ENCODE measurements at places on chromosomes 11 and 22.

GRCh38 chr11:69595805-69596665 lies 44.9 kb upstream of the CCND1 start:
- DNase-seq: no peak

GRCh38 chr11:73384125-73384441 lies 7.9 kb downstream of the RELT start:
- no peak for DNase-seq

GRCh38 chr11:68896171-68896959 lies 7.3 kb downstream of the MRPL21 start:
- no peak for DNase-seq

- DNase-seq: no peak
Observed at GRCh38 chr11:75591966-75592365, 29.9 kb downstream of the SERPINH1 start.

- DNase-seq: no peak
Observed at GRCh38 chr11:64407221-64407620, 48.3 kb downstream of the RPS6KA4 start.

GRCh38 chr11:77353131-77353530 lies 51.6 kb upstream of the GDPD4 start:
- no peak for DNase-seq

DNA sequence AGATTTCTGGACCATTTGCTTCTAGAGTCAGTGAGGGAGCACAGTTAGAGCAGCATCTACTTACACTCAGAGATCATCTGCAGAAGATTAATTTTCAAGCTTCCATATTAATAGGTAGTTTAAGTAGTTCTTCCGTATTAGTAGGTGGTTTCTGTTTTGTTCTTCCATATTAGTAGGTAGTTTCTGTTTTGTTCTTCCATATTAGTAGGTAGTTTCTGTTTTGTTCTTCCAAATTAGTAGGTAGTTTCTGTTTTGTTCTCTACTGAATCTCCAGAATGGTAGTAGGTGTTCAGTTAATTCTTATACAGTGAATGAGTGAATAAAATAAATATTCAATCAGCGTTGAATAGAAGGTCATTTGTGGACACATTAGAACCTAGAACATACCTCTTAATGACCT lies 175.7 kb downstream of the TMEM135 start:
- no peak for DNase-seq

DNA sequence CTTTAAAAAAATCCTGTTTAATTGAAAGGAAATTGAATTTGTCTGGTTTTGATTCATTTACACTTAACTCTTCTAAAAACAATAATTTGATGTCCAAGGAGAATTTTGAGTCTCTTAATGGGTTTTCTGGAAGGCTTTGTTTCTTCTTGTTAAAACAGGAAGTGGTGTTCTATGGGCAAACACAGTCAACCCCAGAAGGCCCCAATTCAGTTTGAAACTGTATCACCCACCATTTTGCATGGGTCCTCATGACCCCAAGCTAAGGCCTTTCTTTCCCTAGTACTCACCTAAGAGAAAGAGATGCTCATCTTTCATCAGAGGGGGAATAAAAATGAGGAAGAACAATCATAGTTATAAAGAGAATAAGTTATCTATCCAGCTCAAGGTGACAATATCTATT lies 10.6 kb downstream of the FLI1 start:
- no peak for DNase-seq

- DNase-seq: no peak
Observed at GRCh38 chr11:126133901-126134300, 71.2 kb upstream of the CDON start.

DNA sequence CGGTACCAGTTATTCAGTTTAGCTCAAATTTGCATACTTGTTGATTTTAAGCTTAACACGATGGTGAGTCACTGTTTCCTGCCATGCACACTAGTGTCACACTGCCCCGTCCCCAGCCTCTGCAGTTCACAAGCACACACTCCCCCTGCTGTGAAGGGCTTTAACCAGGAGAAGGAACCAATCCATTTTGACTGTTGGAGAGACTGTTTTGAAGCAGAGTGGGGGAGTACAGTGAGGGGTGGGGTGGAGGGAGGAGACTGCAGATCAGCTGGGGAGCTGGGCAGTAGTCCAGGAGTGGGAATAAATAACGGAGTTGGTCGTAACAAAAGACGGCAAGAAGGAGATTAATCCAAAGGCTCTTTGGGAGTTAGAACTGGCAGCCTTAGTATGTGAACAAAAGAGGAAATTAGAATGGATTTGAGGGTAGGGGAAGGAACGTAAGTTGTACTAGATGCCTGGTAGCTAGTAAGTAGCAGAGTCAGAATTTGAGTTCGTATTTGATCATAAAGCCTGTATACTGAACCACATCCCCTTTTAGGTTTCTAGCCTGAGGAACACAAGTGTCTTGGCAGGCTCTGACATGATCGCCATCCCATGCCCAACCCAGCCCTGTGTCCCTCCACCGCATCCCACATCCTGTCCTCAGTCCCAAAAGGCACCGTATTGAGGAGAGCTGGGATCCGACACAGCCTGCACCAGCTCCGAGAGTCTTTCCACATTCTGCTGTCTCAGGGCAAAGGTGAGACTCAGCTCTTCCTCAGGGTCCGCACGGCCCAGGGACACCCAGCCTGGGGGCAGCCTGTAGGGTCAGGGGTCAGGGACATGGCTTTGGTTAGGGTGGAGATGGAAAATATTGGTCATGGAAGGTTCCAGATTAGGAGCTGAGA lies 862 bp downstream of the TPP1 start:
- DNase-seq: peak; percentile 84

DNA sequence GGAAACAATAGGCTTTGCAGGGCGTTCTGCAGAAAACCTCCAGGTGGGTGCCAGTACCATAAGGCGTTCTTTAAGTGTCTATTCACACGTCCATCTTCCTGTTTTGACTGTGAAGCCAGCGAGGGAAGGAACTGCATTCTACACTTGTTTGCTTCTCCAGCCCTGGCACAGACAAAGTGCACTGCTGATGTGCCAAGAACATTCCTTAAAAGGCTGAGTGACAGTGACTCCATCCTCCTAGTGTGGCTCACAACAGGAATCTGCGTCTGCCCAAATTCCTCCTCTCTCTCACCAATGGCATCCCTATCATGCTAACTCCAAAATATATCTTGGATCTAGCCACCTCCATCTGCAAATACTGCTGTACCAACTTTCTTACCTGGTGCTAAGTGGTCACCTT lies 407.4 kb upstream of the SYN3 start:
- DNase-seq: no peak

- no peak for DNase-seq
Observed at GRCh38 chr22:17707526-17707925, 66.7 kb downstream of the BID start.

- DNase-seq: no peak
Observed at GRCh38 chr22:45270095-45271020, 14.4 kb upstream of the UPK3A start.

- DNase-seq: peak; percentile 23
Observed at GRCh38 chr11:116890193-116890592, 52.8 kb upstream of the APOA1 start.

DNA sequence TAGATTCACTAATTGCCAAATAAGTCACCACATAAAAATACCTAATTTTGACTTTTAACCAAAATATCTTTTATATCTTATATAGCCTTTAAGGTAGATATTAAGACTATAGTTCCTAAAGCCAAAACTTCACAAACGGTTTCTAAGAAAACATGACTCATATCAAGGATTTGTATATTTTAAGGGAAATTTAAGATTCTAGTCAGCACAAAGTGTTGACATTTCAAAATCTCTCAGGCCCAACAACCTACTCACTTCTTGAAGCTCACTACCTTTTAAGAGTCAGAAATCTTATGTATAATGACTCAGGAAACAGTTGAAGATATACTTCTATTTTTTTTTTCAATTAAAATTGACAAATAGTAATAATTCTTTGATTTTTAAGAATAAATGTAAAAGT lies 221.9 kb downstream of the SBF2 start:
- DNase-seq: no peak

DNA sequence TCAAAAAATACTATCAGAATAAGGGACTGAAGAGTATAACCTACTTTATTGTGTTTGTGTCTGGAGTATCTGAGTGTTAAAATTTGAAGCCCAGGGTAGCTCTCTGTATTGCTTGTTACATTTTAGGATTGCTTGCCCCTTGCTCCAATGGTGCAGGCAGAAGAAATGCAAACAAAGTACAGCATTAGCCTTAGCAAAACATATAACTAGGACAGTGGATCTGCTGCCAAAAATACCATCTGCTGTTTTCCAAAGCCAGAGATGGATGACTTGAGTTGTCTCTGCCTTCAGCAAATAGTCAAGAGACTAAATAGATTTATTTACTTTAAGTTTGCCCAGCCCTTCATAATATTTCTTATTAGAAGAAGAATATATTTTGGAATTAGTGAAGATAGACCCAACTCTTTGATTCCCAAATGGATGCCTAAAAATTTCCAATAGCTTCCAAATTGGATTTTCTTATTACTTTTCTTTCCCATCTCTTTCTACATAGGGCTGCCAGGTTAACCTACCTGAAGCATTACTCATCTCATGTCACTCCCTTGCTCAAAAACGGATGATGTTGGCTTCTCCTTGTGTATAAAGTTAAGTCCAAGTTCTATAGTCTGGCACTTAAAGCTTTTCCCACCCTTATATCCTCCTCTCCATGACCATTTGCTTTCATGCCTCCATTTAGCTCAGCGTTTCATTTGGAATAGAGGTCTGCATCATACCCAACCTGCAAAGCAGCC lies 66.3 kb downstream of the LDLRAD3 start:
- no peak for DNase-seq

DNA sequence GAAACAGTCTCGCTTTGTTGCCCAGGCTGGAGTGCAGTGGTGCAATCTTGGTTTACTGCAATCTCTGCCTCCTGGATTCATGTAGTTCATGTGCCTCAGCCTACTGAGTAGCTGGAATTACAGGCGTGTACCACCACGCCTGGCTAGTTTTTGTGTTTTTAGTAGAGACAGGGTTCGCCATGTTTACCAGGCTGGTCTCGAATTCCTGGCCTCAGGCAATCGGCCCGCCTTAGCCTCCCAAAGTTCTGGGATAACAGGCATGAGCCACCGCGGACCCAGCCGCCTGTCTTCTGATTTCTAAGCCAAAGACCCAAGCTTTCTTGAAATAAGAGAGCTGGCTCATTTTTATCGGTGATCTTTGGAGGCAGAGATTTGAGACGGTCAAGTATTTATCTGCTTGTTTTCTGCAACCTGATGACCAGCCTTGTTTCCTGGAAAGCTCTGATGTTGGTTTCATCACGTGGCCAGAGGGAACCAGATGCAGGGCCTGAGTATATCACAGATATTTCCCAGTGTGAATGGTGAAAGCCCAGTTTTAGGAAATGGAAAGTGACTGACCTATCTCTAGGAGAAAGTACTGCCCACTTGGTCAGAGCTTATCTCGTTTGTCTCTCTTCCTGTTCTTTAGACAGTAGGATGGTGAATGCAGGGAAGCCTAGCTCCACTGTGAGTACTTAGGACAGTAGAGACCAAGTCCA lies 5.7 kb upstream of the SIDT2 start:
- DNase-seq: no peak

- DNase-seq: no peak
Observed at GRCh38 chr11:109018639-109019038, 353.8 kb downstream of the DDX10 start.

- no peak for DNase-seq
Observed at GRCh38 chr11:75402002-75402773, 2.9 kb downstream of the RPS3 start.

DNA sequence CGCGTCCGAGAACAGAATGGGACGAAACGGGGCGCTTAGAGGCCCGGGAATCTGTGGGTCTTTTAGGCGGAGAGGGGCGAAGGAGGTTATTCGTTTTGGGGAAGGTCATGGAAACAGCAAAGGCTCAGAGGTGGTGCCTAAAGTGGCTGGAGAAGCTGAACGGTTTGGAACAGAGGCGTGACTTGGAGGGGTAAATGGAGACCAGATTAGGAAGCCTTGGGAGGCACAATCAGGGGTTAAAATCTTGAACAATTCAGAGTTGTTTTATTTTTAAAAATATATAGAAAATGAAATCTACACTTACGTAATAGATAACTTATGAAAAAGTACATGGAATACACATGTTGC lies 247 bp upstream of the PLAAT5 start:
- DNase-seq: no peak

DNA sequence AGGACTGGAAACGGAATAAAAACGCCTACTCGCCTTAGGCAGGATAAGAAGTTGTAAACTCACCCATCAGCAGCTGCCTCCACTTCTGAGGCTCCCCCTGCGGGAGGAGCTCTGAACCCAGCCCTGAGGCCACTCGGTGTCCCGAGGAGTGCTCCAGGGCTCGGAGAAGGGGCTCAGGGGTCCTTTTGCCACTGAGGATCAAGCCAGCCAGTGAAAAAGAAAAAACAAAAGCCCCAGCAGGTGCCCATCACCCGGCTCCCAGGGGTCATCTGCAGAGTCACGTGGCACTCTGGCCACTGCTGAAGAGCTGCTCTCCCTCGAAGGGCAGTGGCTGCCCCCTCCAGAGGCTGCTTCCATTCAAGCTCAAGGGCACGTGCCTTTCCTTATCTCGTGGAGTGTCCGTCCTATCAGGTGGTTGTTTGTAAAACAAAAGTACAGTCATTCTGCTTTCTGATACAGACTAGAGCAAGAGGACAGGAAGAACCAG lies 29.0 kb downstream of the NUP50 start:
- DNase-seq: no peak

GRCh38 chr11:32643526-32643925 lies 59.9 kb downstream of the EIF3M start:
- no peak for DNase-seq

- DNase-seq: no peak
Observed at GRCh38 chr11:2580061-2580421, 119.8 kb downstream of the KCNQ1OT1 start.

DNA sequence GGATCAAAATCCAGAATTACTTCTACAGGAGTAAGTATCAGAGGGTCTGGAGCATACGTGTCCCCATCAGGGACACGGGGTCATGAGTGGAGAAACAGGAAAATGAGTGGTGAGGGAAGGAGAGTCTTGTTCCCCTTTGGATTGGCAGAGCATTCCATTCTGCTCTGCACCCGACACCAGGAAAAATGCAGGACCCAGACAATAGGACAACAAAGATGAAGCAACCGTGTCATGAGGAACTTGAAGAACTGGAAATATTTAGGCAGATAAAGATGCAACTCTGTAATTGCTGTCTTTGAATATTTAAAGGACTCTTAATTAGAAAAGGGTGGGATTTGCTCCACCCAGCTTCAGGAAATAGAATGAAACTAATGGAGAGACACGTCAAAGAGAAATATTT lies 89.0 kb upstream of the BLID start:
- no peak for DNase-seq

DNA sequence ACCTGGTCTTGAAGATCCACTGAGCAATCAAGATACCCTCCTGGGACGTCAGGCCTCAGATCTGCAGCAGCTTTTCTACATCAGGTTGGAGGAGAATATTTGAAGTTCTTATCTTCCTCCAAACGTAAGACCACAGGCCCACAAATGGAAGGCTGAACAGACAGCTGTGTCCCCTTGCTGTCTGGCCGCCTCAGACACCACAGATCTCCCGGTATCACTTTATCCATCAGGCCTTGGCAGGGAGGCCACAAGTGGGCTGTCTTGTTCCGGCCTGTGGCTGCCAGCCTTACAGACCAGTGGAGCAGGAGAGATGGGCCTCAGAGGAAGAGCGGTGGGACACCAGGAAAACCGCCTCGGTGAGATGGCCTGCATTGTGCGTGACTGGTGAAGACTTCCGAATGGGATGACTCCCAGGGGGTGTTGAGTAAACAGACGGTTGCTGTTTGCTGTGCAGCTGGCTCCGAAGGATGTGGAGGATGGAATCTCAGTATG lies 15.9 kb downstream of the UBASH3B start:
- no peak for DNase-seq

GRCh38 chr11:75371949-75372876 lies 20.8 kb upstream of the ARRB1 start:
- no peak for DNase-seq

- no peak for DNase-seq
Observed at GRCh38 chr11:2498750-2499149, 53.9 kb downstream of the KCNQ1 start.

- no peak for DNase-seq
Observed at GRCh38 chr11:20821046-20821445, 151.7 kb downstream of the NELL1 start.
